Posterior cingulate gyrus (tissue), 11 donors: ENCODE measurements at places on chromosomes 2 and 18.

- DNase-seq: no peak
These were observed 43.7 kb downstream of the AGAP1 start for GRCh38 chr2:235537587-235537986.

GRCh38 chr2:144479659-144480058 is 40.3 kb downstream of the ZEB2 start:
- no peak for DNase-seq

DNA sequence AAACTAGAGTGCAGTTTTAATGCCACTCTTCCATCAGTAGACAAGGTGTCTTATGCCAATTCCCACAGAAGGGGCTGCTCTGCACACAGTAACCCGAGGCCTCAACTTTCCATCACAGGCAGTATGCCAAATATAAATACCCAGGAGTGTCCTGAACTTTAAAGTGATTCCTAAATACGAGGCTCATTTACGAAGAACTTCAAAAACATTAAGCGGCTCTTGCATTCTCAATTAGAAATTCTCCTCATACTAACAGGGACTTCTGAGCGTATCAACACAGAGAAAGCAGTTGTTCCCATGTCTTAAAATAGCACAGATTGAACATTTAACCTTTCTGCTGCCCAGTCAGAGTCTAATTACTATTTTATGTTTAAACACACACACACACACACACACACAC is 638.6 kb downstream of the ERBB4 start:
- no peak for DNase-seq

GRCh38 chr2:98374286-98374685 is 28.0 kb downstream of the CNGA3 start:
- no peak for DNase-seq

DNA sequence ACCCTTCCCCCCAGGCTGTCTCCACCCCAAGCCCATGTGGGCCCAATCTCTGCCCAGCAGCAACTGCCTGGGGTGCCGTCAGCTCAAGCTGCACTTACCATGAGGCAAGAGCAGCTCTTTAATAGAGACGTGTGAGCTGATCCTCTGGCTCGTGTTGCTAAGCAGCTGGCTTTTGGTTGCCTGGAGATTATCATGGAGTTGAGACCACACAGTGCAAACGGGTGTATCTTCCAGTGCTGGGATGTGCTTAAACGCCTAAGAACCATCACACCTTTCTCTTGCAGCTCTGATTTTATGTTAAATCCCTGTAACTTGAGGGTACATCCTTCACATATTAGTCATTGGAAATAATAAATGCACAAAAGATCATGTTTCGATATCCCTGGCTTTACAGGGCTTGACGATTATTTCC is 271.1 kb downstream of the PRKCE start:
- no peak for DNase-seq

- DNase-seq: no peak
These were observed 14.1 kb upstream of the STK25 start for GRCh38 chr2:241522477-241522876.

GRCh38 chr18:10661317-10661716 is 135.5 kb downstream of the NAPG start:
- no peak for DNase-seq

DNA sequence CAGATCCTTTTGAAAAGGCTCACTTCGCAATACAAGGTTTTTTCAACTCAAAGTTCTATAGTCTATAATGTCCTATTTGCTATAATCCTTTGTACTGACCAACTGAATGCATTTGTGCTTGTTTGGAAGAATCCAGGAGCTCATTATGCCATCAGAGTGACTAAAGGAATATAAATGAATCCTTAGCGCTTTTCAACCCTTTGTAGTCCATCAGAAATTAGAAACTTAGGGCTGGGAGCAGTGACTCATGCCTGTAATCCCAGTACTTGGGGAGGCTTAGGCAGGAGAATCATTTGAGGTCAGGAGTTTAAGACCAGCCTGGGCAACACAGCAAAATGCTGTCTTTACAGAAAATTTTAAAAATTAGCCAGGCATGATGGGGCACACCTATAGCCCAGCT is 330.2 kb upstream of the CHAC2 start:
- no peak for DNase-seq

DNA sequence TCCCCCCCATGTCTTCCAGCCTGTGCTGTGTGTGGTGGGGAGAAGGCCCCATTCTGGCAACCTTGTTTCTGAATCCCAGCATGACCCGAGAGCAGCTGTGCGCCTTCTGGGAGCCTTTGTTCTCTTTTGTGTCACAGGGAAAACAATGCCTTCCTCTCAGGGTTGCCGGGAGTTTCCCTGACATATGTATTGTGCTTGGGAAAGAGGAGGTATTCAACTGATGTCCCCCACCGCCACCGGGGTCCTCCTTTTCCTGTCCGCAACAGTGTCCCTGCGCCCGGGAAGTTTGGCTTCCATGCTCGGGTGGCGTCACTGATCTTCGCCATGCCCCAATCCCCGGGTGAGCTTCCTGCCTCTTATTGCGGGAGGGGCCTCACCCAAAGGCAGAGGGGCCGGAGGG is 77.5 kb upstream of the ASB18 start:
- peak; percentile 62 for DNase-seq

DNA sequence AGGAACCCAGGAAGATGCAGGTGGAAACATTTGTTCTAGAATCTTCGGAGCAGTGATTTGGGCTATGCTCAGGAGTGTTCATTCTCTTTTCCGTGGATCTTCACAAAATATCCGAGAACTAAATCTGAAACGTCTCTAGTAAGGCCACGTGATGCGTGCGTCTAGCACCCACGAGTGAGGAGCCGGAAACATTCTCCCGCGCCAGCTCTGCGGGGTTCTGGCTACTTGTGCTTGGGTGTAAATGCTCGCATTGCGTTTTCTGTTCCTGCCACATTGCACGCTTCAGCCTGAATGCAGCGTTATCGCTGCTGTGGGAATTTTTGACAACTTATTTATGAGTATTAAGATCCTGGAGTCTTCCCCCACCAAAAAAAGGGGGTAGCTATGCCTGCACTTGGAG is 71.4 kb downstream of the KLHL29 start:
- DNase-seq: no peak

GRCh38 chr2:26174691-26175465 is 2.0 kb downstream of the GAREM2 start:
- DNase-seq: no peak

- DNase-seq: no peak
These were observed 720.2 kb downstream of the SLC4A3 start for GRCh38 chr2:220347626-220348025.

- no peak for DNase-seq
These were observed 9.3 kb upstream of the CDH20 start for GRCh38 chr18:61323951-61324350.

DNA sequence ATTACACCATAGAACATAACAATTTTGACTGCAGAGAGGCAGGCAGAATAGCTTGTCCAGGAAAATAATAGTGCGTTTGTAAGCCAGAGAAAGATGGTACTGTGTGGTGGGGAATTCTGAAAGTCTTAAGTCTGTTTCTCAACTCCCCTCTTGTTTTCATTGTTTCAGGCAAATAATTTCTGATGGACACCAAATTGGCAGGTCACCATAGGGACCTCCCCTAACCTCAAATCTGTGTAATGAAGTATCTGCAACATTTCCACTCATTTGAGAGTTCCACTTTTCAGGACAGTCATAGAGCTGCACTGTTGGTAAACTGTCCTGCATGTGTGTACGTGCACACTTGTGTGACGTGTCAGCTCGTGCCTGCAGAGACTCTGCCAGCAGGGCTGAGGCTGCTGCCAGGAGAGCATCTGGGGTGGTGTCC is 195.6 kb downstream of the AGAP1 start:
- DNase-seq: no peak

DNA sequence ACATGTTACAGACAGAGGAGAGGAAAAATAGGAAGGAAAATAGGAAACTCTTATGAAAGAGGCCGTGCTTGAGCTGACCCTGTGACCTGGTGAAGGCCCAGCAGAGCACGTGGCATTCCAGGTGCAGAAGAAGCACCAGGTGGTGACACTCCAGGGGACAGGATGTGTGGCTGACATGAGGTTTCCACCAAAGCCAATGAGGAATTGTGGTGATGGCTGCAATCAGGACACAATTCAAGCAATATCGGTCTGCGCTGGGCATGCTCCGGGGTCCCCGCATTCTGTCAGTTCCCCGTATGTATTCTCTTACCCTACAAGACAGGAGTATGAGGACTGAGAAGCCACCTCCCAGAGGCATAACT is 504.2 kb downstream of the EIPR1 start:
- no peak for DNase-seq

GRCh38 chr2:210642333-210642732 is 85.9 kb downstream of the CPS1 start:
- DNase-seq: no peak

DNA sequence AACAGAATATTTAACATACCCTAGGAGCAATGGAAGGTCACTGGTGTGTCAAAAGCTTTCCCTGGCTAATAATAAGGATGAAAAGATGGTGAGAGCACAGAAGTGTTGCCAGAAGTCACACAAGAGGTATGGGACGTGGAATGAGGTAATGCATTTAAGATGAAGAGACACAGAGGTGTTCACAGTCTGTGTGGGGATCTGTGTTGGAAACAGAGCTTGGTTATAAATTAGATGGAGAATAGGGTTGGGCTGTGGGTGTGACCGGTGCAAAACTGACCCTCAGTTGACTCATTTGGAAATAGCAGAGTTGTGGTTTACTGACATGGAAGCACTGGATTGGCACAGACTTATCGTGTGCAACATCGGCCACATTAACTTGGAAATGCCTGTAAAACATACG is 372.5 kb downstream of the SATB2 start:
- no peak for DNase-seq

DNA sequence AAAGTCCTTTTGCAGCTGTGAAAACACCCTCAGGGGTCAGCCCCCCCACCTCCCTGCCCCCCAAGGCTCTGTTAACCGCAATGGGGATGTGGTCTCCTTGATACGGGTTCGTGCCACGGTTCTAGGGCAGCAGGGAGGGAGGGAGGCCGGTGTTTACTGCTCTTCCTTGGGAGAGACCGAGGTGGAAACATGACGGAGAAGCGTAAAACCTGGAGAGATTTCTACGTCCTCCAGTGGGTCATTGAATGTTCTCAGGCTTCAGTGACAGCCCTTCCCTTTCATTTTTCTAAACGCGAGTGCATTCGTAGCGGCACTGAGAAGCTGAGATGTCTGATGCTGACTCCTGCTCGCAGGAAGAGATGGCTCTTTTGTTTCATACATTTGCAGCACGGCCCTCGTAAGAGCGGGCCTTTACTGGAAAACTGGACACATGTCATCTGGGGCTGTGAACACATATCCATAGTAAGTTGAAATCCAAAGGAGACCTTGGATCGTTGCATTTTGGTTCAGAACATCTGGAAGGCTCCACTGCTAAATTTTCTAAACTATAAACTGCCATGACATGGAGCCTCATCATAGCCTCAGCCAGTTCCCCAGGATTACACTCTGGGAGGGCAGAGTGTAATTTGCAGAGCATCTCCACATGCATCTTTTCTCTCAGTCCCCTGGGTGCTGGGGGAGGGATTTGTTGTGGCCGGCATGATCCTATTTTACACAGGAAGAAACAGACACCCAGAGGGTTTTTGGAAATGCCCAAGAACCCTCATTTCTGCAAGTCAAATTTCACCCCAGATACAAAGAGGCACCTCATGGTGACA is 40.6 kb upstream of the HDAC4 start:
- DNase-seq: no peak

DNA sequence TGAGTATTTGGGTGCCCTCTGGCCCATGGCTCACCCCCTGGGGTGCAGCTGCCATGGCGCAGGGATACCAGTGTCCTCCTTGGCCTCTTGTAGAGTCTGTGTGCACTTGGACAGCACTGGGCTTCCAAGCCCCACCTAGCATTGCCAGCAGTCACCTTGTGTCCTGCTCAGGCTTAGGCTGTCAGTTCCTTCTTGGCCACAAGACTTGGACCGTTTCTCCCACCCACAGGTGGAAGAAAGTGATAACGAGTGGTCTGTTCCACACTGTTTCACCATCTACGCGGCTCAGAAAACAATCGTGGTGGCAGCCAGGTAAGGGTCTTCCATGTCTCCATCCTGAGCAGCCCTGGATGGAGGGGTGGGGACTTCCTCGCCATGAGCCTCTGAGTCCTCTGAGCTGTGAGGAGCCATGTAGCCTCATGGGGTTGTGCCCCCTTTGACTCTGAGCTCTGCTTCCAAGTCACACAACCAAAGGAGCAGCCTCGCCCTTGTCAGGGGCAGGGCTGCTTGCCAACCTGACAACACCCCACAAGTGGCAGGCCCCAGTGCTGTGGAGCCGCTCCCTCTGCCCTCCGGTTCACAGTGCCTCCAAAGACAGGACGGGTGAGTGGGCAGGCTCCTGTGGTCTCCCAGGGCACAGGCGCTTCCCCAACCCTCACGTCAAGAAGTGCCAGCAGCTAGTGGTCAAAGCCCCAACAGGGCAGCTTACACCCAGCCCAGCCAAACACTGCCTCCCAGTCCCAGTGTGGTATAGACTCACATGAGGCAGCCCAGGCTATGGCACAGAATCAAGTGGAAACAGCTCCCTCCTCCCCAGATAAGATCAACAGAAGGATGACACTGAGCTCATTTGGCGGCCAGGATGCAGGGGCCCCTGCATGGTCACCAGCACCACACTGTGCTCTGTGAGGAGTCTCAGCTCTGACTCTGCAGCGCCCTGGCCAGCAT is 18.4 kb downstream of the STK25 start:
- DNase-seq: no peak

GRCh38 chr18:45723567-45724355 is at the start of gene SLC14A1:
Gene SLC14A1, plus strand, starts transcription at chr18:45724181. Its CDS starts 6,140 bp downstream, at chr18:45730321.
- no peak for DNase-seq

DNA sequence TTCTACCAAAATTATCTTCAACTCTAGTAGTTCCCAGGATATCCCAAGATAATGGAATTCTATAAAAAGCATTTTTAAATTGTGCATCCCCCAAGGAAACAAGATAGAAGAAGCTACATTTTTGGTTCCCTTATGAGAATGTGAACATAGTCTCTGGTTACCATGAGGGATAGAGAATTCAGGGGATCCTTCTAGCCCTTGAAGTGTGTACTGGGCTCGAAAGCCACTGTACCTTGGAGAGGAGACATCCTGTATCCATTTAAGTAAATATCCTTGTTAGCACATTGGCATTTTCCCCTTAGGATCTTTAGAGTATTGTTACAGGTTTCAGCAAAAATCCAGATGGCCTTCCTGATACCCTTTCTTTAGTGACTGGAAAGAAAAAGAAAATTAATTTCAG is 228.5 kb downstream of the RTP5 start:
- no peak for DNase-seq

GRCh38 chr18:49212819-49213218 is 247.6 kb downstream of the DYM start:
- no peak for DNase-seq

GRCh38 chr2:120319686-120320317 is 26.1 kb upstream of the INHBB start:
- no peak for DNase-seq
